OCI-LY7 (cell line): ENCODE measurements at places on chromosomes 4 and X. TPM values are rescaled to one million over a fixed set of nuclear protein-coding genes. Genes with fewer than 3 reads are reported as not detected.

DNA sequence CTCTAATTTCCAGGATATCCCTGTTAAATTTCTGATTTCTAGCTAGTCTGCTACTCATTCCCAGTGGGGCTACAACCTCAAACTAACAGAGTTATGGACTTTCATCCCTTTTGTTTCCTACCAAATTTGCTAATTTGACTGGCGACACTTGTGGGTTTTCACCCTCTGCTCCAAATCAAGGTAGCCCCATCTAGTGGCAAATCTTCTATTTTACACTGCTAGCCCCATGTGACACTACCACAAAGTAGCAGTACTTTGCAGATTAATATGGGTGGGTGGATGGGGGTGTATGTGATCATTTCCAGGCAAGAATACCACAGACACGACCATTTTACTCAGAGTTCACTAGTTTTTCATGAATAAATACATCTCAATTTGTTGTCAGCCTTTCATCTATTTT lies 150.3 kb downstream of the MSL3 start:
- peak; percentile 17 for DNase-seq

The AGTR2 gene
- not detected in 2 replicates for total RNA-seq

The ZRSR2 gene
- 13.7 and 14.0 TPM in 2 replicates for total RNA-seq

- no peak for DNase-seq
Measured at GRCh38 chrX:133676344-133677122, 261.2 kb upstream of the GPC4 start.

- peak; percentile 14 for DNase-seq
Measured at GRCh38 chr4:14871676-14872430, 130.4 kb upstream of the CPEB2 start.

DNA sequence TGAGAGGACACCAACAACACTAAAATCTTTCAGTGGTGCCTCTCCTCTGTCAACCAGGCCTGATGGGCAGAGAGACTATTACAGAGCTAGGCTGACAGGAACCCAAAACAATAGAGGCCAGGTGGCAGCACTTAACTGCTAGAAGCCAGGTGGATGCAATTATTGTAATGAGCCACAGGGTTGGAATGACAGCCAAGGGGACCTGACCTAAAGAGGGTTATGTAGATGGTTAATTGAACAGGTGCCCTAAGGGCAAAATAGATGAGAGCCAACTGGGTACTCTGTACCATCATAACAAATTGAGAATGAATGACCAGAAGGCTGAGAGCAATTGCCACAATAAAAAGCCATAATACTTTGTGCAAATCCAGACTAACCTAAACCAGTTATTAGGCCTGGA lies 24.7 kb upstream of the FRAS1 start:
- DNase-seq: peak; percentile 10

- DNase-seq: no peak
Measured at GRCh38 chrX:74422576-74423288, 1.4 kb downstream of the SLC16A2 start.

The DKK2 gene
- total RNA-seq: not detected in 2 replicates

DNA sequence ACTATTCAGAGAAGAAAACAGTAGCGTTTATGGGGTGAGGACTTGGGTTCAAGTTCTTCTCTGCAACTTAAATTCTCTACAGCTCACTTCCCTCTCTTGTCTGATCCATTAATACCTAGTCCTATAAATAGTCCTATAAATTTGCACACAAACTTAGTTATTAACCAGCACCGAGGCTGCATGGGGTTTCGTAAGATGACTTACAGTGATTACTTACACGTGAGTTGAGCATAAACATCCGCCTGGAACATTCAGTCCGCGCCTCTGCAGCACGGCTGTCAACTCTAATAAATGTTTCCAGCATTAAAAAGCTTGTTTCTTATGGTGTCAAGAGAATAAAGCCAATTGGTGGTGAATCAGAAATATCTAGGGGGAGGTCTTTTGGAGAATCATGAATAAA lies 103.0 kb upstream of the ENPP6 start:
- no peak for DNase-seq
